ENCODE measurements at places on chromosomes 12 and 14. TPM values are rescaled to one million over a fixed set of nuclear protein-coding genes. Genes with fewer than 3 reads are reported as not detected.

The LUM gene
- total RNA-seq = 0.27 TPM

The FAM186B gene
- 0.08 TPM for total RNA-seq

The DCN gene
- total RNA-seq = not detected

The STXBP6 gene
- total RNA-seq = 2.2 TPM

The MYH7 gene
- not detected for total RNA-seq

The CCDC177 gene
- total RNA-seq = not detected

The DLST gene
- 92.4 TPM for total RNA-seq

The LYZ gene
- total RNA-seq = not detected

The FLRT2 gene
- total RNA-seq = 3.3 TPM
